Endothelial cell (in vitro differentiated cells): ENCODE measurements at places on chromosomes 4 and X.
A peak's percentile ranks its signal among the peaks of the same experiment; 100 is the strongest.

DNA sequence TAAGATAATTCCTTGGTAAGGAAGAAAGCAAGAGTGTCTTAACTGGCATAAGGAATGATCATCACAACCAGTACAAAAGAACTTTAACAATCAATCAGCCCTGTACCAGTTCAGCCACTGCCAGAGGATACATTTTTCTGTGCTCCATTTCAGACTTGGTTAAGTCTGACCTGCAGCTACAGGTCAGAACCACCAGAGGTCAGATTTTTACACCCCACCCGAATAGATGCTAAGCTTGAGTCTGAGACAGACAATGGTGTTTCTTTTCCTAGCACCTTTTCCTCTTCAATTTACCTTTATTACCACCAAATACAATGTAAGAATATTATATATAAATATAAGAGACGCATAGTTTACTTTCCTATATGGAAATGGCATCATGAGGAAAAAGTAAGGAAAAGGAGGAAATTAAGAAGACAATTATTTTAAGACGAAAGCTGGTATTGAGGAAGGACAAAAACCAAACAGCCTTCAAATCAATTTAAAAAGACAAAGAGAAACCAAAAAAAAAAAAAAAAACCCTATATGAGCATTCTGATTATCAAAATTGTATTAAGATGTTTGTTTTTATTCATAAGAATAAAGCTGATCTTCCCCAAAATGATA lies 215.3 kb upstream of the TTC29 start:
- peak; percentile 25 for DNase-seq

DNA sequence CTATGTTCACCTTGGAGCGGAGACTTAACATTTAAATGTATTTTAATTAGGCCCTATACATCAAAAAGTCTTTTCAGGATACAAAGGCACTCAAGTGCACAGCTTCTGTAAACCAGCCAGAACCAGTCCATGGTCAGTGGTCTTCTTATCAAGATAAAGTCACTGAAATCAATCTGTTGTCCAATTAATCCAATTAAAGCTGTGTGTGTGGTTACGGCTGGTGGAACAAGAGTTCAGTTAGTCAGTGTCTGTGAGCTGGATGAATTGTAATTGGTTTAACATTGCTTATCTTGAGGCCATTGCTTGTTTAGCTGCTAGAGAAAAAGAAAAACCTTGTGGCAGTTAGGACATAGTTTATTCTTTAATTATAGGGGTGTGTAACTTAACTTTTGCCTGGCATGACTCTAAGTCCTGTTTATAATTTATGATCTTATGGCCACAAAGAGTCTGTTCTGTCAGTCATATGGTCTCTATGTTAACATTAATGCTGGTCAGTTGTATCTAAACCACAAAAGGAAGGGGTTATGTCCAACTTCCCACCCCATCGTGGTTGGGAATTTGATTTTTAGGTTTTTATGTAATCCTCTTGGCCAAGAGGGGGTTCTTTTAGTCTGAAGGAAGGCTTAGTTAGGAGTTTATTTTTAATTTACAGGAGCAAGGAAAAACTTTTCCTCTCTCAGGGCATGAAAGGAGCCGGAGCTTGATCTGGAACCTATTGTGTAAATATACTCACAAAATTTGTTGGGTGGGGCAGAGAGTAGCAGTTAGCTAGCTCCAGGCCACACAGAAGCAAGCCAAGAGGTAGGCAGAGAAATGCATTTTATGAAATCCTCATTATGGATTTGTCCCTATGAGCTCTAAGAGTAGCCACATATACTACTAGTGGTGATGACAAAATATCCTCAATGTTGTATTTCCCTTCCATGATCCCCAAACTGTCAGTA lies 665.7 kb upstream of the ACTRT1 start:
- DNase-seq = no peak

- no peak for DNase-seq
Measured at GRCh38 chrX:42673301-42673810, 104.6 kb downstream of the PPP1R2C start.

DNA sequence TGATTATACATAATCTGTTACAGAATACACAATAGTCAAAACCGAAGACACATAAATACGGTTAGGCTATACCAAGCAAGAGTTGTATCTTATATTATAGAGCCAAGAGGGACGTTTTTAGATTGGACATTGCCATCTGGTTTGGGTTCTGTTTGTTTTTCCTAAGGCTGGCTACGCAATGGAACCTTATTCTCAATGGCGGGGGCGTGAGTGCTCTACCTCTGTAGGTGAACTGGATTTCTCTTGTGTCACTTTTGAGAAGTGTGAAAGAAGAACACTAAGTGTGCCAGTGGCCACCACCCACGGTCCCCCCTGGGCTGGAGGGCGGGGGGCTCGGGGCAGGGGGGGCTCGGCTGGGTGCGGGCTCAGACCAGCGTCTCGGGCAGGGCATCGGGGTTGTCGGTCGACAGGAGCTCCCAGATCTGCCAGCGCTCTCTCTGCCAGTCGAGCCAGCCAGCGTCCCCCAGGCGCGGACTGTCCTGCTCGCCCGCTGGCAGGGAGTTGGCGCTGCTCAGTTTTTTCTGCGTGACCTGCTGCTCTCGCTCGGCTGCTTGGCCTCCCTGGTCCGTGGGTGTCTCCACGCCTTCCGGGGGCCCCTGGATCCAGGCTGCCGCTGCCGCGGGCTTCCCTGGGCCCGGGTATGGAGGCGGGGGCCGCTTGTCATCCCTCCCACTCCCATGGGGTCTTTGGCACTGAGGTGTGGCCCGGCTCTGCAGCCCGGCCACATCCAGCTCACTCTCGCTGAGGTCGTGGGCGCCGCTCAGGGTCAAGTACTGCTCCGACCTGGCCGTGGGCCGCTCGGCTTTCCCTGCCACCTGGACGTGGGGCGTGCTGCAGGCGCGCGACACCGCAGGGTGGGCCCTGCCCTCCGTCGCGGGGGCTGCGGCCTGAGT lies 27.6 kb downstream of the HCCS start:
- no peak for DNase-seq

DNA sequence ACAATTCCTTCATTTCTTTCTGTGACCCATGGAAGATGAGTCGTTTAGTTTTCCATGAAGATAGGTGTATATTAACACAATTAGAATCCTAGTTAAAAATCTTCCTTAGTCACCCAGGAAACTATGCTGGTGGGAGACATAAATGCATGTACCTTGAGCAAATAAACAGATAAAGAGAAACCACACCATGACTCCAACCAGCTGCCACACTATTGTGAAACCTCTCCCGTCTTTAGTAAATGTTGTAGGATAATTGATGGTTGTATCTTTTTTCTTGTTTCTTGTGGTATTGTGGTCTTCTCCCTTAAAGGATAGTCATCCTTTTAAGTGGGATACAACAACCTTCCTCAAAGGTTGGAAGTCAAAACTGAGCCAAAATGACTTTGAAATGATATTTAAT lies 103.8 kb upstream of the LEF1 start:
- no peak for DNase-seq

GRCh38 chrX:107522901-107523300 lies 73.4 kb downstream of the FRMPD3 start:
- no peak for DNase-seq

GRCh38 chr4:3344104-3344503 lies 51.3 kb downstream of the RGS12 start:
- DNase-seq = no peak

DNA sequence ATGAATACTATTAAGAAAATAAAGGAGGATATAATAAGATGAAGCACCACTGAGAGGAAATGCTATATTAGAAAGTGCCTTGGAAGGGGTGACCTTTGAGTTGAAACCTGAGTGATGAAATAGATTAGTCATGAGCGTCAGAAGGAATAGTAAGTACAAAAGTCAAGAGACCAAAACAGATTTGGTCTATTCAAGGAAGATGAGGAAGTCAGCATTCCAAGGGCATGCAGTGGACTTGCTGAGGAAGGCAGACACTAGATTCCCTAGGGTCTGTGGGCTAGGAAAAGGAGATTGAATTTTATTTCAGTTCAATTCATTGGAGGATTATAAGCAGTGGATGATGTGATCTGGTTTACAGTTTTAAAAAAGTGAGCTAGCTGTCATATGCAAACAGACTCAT lies 73.0 kb upstream of the WDFY3 start:
- DNase-seq = no peak

GRCh38 chr4:8754634-8755589 lies 116.7 kb downstream of the HMX1 start:
- DNase-seq = no peak

GRCh38 chr4:87973283-87974169 lies 2.0 kb upstream of the SPP1 start:
- DNase-seq = peak; percentile 56

DNA sequence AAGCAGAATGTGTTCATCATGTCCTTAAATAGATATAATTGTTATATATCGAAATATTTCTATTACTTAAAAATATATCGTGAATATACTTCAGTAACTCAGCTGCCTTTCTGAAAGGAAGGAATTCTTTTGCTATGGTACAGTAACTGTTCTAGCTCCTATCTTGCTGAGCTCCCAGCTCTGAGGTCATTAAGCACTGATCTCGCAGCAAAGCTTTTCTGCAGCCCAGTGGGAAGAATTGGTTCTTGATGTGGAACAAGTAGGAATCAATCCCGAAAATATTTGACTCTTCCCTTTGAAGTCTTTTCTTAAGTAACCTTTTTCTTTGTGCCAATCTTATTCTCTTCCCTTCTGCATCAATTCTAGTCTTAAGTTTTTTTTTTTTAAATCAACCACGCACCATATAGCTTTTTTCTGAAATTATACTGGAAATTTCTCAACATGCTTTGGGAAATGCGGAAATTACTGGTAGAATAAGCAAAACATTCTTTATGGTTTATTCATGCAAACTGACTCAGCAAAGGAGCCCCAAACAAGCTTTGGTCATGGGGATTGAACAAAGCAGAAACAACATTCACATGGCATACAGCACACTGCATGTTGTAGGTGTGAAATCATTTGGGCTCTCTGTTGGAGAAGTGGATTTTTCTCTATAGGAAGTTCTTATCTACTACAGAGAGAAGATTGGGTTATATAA lies 428.9 kb upstream of the GNPDA2 start:
- DNase-seq = no peak

- DNase-seq = no peak
Measured at GRCh38 chrX:124190440-124190839, 142.0 kb upstream of the TEX13D start.

DNA sequence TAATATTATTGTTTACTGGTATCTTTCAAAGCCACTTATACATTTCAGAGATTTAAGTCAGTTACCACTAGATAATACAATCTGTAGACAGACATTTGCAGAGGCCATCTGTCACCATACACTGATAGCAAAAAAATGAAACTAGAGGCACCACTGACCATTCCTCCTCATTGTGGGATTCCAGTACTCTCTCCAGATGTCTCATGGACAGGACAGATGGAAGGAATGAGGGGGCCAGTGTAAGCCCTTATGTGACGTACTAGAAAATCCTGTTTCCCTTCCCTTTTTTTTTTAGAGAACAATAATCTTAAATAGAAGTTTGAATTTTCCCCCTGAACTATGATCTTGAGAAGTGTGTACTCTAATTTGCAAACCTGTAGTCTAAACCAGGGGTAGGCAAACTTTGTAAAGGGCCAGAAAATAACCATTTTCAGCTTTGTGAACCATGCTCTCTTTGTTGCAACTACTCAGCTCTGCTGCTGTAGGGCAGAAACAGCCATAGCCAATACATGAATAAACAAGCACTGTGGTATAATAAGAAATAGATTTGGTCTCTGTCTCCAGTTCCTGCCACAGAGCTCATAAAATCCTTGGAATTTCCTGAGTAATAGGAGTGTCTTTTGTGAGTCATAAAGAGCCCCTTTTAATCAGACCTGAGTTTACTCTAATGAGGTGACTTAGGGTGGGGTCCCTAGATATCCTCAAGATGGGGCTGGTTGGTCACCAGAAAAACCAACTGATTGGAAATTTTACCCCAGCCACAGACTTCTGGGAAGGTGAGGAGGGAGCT lies 90.4 kb downstream of the MOSPD2 start:
- DNase-seq = no peak

- no peak for DNase-seq
Measured at GRCh38 chr4:71827826-71828225, 43.9 kb upstream of the GC start.
